ENCODE measurements at places on chromosomes 12 and 14.

GRCh38 chr14:61226015-61226654 lies 55.0 kb downstream of the TMEM30B start:
- DNase-seq, result no peak

GRCh38 chr14:73718418-73719251 lies 4.5 kb upstream of the PNMA1 start:
- no peak for DNase-seq

DNA sequence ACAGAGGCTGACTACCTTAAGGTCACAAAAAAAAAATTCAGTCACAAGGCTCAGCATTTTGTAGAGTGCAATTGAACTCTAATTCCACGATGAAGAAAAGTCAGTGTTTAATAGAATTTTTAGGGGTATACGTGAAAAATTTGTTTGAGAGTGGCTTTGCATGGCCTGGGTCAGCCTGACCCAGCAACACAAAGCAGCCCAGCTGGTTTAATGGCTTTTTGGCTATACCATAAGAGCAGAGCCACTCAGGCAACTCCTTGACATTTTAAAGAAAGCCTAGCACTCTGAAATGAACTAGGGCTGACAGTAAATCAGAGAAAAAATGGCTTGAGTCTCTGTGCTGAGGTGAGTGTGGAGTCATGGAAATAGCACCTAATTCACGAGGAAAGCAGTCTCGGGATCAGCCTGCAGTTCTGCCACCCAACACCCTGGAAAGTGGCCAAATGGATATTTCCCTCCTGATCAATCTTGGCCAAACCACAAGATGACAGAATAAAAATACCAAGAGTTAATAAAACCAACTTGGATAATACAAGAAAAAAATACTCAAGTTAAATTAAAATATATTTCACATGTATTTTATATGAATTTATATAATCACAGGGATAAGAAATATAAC lies 59.5 kb downstream of the GALNT4 start:
- no peak for DNase-seq

GRCh38 chr14:76313852-76314251 lies 62.1 kb upstream of the ESRRB start:
- no peak for DNase-seq

DNA sequence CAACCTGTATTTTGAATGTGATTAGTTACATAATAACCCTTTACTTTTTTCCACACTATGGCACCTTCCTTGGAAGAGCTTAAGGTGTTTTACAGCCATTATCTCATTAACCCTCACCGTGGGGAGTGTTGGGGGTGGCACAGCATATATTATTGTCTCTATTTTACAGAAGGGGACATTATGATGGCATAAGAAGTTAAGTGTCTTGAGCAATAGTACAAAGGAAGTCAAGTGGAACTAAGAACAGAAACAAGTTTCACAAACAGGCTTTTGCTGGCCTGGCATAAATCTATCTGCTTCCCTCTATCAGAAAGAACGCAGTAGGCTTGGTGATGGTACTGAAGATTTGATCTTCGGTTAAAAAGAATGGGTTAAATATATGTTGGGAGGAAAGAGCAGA lies 169.7 kb upstream of the OTX2 start:
- no peak for DNase-seq

GRCh38 chr12:76055393-76055792 lies 23.8 kb upstream of the PHLDA1 start:
- no peak for DNase-seq

DNA sequence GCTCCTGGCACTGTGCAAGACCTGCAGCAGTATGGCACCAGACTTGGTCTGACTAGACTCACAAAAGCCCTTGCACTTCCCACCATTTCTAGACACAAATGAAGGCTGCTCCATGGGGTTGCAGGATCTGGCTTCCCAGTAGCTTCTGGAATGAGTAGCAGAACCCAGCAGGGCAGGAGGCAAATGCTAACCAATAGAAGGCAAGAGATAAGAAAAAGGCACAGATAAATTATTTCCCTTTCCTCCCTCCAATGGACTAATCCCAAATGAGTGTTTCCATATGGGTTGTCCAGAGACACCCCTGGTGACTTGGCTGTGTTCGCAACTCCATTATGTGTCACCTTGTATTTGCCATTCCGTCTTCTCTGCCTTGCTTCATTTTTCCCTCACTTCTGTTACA lies 49.7 kb downstream of the KIF21A start:
- no peak for DNase-seq

DNA sequence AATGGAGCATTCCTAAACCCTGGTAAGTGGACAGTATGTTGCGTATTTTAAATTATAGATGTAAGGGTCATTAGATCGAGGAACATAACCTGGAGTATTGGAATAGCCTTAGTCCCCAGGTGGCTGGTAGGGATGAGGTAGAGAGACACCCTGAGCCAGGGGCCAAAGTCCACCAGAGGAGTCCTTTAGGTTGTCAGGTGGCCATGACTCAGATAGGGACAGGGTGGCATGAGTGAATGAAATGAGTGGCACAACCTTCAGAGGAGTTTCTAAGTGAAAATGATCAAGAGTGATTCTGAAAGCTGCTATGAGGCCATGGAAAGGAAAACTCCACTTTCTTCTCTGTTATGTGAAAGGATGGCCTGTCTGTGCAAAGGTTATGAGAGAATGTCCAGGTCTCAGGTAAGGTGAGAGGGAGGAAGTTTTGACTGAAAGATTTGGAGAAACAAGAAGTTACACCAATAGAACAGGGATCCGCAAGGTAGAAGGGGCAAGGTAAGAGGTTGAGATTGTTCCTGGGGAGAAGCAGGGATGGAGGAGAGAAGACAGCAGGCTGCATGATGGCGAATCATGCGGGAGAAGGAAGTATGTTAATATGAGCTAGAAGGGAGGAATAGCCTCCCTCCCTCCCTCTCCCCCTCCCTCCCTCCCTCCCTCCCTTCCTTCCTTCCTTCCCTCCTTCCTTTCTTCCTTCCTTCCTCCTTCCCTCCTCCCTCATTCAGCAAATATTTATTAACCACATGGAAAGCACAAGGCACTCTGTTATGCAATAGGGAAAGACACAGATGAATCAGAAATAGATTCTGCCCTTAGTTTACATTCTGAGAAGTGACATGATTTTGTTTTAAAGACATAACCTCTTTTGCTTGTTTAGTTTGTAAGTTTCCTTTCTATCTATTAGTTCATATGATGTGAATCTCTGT lies 14.0 kb upstream of the RIPK3 start:
- DNase-seq, result no peak

- DNase-seq, result no peak
These were observed 33.9 kb upstream of the SLC38A2 start for GRCh38 chr12:46406352-46407027.

DNA sequence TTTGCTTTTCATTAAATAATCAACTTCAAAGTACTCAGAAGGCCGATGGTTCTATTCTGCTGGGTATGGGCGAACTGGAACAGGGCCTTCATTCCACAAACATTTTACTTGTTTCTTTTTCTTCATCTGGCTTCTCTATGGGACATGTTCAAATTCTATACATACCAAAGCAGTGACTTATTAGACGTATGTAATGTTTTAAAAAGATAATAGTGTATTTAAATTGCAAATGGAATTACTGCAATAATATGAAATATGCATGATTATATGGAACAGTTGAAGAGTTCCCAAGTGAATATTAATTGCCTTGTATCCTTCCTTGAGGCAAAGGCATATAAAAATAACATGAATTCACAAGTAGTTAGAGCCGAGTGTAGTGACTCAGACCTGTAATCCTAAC lies 75.5 kb downstream of the FAR2 start:
- DNase-seq, result no peak

GRCh38 chr12:75438059-75438754 lies 42.3 kb upstream of the GLIPR1 start:
- no peak for DNase-seq

DNA sequence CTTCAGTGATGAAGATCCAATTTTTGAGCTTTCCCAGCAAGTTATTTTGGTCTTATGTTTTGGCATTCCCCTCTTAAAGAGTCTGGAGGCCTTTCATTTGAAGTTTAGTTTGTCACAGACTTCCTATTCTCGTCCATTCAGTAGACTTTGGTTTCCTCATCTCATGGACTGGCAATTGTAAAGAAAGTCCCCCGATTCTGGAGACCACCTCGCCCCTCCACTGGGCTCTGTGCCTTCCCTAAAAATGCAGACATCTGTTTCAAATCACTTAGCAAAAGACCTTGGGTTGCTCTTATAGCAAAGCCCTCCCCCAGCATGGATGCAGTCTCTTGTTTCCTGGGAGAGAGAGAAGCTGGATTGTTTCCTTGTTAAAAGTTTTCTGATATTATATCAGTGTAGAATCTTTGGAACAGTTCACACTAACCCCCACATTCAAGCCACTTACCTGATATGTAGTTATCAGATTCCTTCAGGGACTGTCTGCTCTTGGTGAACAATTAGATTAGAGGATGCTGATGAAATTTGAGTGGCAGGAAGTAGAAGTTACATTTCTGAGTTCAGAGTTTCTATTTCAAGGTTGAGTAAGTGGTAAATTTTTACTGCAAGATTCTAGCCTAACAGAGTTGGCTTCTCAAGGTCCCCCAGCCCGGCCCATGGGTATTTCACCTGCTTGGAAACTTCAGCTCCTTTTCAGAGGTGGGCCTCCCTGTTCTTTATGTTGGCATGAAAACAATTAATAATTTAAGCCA lies 56.3 kb downstream of the PLXNC1 start:
- no peak for DNase-seq

- no peak for DNase-seq
These were observed 23.6 kb upstream of the GPHB5 start for GRCh38 chr14:63342371-63342770.

- no peak for DNase-seq
These were observed 18.1 kb downstream of the CLMN start for GRCh38 chr14:95301527-95302187.

DNA sequence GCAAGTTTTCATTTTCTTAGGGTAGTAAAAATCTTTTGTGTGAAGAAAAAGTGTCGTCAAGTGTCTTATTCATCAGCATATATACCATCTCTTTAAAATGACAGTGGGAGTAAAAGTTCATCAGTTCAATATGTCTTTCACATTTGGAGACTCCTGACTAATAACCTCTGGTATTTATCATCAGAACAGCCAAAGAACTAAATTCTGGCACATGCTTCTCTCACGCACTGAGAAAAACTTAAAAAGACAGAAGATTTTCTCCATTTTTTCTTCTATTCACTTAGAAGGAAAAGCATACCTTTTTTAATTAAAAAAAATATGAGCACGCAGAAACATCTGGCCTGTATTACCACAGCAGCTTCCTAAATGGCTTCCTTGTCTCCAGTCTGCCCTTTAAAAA lies 265.7 kb downstream of the AKAP6 start:
- DNase-seq, result peak; percentile 12

DNA sequence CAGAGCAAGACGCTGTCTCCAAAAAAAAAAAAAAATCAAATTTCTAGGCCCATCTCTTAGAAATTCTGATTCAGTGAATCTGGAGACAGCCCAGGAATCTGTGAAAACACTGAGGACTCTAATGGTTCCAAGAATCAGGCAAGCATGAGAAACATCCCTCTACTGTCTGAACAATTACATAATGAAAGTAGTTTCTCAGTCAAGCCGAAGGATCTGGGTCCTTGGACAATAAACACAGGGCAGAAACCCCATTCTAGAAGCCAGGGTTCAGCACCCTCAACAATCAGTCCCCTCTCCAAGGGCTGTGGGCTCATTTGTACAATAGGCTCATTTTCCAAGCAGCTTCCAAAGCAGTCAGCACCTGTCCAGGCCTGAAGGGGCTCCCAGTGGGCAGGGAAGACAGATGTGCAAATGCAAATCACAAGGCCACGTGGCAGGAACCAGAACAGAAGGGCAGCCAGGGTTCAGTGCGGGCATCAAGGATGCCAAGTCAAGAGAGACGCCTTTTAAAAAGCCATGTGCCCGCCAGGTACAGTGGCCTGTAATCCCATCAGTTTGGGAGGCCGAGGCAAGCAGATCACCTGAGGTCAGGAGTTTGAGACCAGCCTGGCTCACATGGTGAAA lies 96.1 kb downstream of the KSR2 start:
- no peak for DNase-seq

DNA sequence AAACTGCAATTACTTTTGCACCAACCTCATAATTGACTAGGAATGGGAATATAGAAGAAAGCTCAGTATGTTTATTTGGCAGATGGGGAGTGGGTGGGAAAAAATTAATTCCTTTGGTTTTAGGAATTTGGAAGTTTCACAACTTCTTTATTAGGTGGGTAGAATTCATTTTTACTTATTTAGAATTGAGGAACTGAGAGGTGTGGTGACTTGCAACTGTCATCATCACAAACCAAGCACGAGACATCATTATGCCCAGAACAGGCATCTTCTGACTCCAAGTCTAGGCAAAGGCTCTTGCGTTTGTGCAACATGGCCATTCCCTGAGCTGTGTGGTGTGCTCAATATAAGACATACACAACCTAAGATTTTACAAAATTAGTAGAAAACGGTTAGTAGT lies 380.0 kb downstream of the ATP23 start:
- DNase-seq, result no peak

DNA sequence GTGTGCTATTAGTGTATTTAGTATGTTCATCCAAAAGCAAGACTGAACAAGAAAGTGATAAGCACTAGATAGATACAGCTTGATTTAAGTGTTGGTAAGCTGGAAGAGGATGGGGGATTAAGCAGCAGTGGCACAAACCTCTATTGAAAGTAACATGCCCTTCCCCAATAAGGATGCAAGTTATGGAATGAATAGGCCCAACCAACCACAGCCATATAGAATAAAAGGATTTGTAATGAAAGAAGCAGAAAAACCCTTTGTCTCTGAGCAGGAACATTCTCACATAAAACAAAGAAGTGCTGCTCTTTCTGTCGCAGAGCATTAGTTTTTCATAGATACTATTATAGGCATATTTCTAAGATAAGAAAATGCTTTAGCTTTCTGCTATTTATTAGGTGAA lies 310.7 kb downstream of the IPO8 start:
- DNase-seq, result no peak

DNA sequence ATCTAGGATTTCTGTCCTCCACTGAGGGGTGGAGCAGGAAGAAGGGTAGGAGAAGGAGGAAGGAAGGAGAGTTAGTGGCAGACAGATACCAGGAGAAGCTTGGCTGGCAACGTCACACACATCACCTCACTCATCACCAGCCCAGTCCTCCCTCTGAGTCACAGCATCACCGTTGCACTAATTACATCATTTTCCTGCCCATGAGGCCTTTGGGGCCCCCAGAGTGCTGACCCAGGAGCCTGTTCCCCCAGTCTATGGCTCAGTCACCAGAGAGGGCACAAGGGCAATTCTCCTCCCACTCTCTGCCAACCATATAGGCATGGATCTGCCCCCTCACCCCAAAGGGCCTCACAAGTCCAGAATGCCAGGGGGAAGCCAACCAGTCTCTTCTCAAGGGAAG lies 4.6 kb downstream of the RND1 start:
- no peak for DNase-seq

DNA sequence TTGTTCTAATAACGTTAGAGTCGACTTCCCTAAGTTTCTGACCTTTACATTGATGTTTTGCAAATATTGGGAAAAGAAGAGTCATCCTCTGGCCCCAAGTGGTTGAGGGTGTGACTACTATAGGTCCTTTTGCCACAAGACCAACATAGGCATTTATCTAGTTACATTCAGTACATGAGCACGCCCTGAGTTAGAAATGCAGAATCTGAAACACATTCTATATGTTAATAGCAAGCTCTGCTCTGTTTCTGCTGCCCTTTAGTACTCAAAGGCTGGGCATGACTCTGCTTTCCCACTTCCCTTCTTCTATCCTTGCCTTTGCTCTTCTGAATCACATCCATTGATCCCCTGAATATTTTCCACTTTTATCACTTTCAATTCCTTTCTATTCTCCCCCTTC lies 115.1 kb upstream of the PTPRB start:
- no peak for DNase-seq

Data from amniotic stem cell (primary cell).